NCI-H2081 (cell line): ENCODE measurements at places on chromosomes 5 and 9.

- DNase-seq: no peak
Observed at GRCh38 chr5:145407300-145408047, 427.7 kb downstream of the PRELID2 start.

DNA sequence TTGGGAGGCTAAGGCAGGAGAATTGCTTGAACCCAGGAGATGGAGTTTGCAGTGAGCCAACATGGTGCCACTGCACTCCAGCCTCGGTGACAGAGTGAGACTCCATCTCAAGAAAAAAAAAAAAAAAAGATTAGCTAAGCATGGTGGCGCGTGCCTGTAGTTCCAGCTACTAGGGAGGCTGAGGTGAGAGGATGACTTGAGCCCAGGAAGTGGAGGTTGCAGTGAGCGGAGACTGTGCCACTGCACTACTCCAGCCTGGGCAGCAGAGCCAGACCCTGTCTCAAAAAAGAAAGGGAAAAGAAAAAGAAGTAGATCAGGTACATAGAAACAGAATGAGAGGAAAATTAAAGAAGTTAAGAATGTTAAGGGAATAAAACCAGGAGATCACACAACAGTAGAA is 927.1 kb upstream of the DMAC1 start:
- no peak for DNase-seq

GRCh38 chr5:168746893-168747640 is 167.9 kb upstream of the PANK3 start:
- no peak for DNase-seq

DNA sequence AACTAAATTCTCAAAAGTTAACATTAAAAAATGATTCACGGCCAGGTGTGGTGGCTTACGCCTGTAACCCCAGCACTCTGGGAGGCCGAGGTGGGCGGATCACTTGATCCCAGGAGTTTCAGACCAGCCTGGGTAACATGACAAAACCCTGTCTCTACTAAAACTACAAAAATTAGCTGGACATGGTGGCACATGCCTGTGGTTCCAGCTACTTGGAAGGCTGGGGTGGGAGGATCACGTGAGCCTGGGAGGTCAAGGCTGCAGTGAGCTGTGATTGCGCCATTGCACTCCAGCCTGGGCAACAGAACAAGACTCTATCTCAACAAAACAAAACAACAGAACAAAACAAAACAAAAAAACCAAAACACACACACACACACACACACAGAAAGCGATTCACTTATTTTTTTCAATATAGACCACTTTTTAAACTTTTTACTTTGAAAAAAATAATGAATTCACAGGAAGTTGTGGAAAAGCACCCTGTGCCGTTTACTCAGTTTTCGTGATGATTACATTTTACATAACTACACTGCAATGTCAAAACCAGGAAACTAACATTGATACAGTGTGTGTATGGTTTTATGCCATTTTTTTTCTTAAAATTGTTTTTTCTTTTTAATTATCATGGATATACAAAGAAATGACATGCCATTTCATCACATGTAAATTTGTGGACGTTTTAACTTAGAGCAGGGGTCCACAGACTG is 73.7 kb downstream of the TENT4A start:
- DNase-seq: no peak

DNA sequence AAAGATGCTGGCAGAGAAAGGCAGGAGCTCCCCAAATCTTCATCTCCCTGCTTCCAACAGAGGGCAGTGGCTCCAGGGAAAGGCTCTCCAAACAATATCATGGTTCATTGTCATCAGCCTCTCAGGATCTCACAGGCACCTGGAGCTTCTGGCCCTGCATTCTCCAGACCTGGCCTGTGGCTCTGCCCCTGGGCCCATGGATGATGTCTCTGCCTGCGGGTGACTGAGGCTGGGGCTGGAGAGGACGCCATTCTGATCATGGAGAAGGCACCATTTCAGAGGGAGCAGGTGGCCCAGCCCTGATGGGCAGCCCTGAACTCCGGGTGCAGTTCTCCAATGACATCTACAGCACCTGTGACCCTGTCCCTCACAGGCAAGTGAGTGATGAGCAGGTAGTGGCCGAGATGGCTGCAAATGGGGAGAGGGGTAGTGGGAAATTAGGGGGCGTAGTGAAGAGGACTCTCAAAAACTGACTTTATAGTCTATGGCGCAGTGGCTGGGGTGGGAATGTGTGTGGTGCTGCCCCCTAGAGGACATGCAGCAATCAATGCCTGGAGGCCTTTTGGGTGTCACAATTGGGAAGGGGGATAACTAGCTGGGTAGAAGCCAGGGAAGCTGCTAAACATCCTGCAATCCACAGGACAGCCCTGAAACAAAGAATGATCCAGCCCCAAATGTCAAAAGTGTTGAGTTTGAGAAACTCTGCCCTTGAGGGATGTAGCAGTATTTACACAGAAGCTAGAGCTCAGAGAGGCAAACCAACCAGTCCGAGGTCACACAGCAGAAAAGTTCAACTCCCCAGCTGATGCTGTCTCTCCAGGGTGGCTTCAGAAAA is 3.2 kb downstream of the SH3PXD2B start:
- DNase-seq: peak; percentile 20

DNA sequence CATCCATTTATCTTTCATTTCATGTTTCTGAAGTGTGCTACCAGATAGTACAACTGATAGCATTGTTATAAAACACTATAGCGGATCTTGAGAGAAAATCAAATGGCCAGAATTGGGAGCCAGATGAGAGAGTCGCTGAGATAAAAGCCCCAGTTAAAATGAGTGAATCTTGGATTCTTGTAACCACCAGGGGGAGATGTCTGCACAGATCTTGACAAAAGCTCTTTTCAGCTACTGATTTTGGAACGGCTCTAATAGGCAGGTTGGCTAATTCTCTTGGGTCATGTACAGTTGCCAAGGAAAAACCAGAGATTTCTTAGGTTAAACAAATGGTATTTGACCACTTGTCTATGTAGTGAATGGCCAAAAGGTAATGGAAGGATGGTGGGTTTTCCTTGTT is 21.7 kb downstream of the F2RL2 start:
- peak; percentile 39 for DNase-seq

DNA sequence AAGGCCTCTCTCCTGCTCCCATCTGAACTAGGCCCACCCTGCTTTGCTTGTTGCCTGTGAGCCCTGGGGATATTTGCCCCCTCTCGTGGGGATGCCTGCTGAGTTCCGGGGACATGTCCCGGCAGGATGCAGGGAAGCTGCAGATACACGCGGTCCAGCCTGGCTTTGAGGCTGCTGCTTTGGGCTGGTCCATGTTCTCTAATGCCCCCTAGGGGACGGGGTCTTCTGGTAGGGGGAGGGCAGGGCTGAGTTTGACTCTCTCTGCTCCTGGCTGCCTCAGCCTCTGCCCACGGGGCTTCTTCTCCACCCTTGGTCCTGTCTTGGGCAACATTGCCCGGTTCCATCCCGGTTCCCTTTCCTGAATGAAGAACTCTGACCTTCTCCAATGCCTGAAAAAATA is 84.9 kb upstream of the ASS1 start:
- no peak for DNase-seq

DNA sequence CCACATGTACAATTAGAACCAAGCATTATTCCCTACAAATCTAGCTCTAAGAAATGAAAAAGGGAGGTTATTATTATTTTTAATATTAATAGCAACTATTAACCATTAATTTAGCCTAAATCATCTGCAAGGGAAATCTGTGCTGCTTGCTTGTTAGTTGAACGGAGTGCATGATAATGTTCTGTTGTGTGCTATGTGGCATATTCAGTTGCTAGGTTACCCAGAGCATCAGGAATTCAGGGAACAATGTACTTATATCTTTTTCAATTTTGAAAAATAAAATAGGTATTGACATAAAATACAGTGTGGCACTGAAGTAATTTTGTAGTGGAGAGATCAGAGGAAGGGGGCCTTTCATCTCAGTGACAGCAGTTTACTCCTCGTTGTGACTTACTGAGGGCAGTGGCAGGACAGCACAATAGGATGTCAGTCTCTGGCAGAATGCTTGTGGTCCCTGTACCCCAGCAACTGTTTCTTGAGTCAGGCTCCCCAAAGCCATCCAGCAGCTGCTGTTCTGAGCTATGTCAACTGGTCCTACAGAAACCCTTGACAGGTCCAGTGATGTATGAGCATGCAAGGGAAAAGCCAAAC is 173.6 kb downstream of the TMEM161B start:
- DNase-seq: no peak

GRCh38 chr5:170655476-170655875 is 128.0 kb upstream of the GABRP start:
- no peak for DNase-seq

GRCh38 chr9:83013867-83014605 is 48.9 kb downstream of the RASEF start:
- DNase-seq: no peak

DNA sequence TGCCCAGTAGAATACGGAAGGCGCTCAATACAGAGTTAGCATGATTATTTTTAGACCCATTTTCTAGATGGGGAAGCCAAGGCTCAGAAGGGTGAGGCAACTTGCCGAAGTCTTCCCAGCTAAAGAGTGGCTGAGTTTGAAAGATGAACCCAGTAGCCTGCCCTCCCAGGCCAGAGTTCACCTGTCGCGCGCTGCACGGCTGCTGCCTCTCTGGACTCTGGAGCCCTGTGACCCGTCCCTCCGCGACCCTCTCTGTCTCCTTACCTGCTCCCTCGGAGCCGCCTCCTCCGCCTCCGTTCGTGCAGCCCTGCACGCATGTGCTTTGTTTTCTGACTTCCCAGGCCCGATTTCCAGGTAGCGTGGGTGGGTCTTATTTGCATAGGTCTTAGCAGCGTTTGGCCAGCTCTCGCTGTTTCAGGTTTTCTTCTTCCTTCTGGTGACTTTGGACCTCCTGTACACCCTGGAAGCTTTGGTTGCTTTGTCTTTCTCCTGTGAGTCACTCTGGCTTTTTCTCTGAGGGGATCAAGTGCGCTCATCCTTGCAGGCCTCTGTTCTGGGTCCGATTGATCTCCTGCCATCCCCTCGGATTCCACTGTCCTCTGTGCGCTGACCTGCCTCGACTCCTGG is at the start of gene RNF183:
RNF183 (minus strand) TSS at position 585 of the 627 bp plus-strand sequence. CDS start 5,192 bp downstream, outside the sequence.
- DNase-seq: no peak

- no peak for DNase-seq
Observed at GRCh38 chr5:131305906-131306305, 42.1 kb downstream of the CDC42SE2 start.

- DNase-seq: peak; percentile 4
Observed at GRCh38 chr5:127418974-127419682, 98.3 kb upstream of the PRRC1 start.

DNA sequence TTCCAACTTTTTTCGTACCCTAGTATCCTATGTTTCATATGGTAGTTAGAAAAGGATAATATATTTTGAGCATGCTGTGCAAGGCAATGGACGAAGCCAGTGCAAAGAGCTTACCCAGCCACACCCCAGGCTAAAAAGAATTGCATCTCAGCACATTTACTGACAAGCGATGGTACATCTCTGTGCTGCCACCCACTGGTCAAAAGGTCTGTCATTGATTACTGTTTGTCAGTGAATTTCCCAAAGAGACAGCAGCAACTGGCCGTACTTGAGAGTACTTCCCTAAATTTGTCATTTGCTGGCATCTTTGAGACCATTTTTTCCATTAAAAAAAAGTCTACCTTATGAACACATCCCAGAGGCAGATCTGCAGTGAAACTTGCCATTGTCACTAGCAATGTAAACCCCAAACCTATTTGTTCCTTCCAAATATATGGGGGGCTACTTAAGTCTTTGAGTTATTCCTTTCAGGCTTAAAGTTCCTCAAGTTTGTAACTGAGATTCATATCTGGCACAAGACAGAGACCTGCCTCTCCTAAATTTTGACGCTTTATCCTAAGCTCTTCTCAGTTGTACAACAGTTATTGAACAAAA is 184.3 kb downstream of the CTNND2 start:
- peak; percentile 91 for DNase-seq

GRCh38 chr5:88480245-88480644 is 211.6 kb upstream of the TMEM161B start:
- DNase-seq: peak; percentile 71

- DNase-seq: no peak
Observed at GRCh38 chr5:79837761-79838551, 148.3 kb downstream of the CMYA5 start.

GRCh38 chr5:157342822-157343402 is 77.0 kb downstream of the CYFIP2 start:
- peak; percentile 21 for DNase-seq

DNA sequence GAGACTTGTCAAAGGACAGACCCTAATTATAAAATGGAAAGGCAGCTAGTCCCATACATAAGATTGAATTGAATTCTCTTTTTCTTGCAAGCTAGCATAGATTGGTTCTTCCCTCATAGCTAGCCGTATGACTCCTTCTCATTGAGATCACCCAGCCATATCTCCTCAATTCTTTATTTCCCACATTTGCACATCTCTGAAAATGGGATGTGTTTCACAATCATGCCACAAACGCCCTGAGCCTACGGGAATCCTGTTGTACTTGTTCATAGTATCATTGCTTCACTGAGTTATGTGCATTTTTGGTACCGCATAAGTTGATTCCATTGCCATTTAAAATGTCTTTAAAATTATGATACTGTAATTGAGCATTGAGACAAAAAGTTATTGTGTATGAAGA is 90.5 kb downstream of the PCSK1 start:
- DNase-seq: no peak

GRCh38 chr5:128572930-128573319 is 34.9 kb upstream of the FBN2 start:
- no peak for DNase-seq

DNA sequence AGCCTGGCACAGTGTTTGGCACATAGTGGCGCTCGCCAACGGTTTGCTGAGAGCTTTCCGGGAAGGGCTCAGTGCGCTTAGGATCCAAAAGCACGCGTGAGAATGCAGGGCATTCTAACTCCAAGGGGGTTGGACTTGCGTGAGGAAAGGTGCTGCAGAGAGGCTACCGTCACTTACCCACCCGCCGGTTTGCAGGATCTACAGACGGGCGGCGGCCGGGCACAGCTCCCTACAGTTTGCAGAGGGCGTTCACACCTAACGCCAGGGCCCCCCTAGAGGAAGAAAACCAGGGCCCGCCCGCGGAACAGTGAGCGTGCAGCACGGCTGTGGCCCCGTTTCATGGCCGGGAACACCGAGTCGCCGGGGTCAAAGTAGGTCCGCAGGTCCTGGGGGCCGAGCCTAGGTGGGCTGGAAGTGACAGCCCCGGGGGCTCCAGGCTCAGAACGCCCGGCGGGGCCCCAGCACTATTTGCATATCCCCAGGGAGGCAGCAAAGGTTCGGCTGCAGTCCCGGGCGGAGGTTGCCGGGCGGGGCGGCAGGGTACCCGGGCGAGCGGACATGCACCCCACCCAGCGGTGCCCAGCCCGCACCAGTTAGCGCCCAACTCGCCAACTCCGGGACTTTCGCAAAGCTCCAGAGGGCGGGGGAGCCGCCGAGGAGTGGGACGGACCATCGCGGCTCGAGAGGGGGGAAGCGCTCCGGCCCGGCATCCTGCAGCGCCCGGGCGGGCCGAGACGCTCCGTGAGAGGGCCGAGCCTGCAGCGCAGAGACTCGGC is 526 bp upstream of the GALNT10 start:
- DNase-seq: peak; percentile 48
